NB4 (cell line): ENCODE measurements at places on chromosomes 13 and 19.

GRCh38 chr19:10911579-10912363 is 16.7 kb downstream of the YIPF2 start:
- no peak for DNase-seq

GRCh38 chr13:35219021-35219420 is 257.5 kb downstream of the MAB21L1 start:
- no peak for DNase-seq

- no peak for DNase-seq
Measured at GRCh38 chr13:53501387-53501786, 472.8 kb downstream of the OLFM4 start.

GRCh38 chr13:31972453-31972852 is 59.1 kb upstream of the FRY start:
- no peak for DNase-seq

DNA sequence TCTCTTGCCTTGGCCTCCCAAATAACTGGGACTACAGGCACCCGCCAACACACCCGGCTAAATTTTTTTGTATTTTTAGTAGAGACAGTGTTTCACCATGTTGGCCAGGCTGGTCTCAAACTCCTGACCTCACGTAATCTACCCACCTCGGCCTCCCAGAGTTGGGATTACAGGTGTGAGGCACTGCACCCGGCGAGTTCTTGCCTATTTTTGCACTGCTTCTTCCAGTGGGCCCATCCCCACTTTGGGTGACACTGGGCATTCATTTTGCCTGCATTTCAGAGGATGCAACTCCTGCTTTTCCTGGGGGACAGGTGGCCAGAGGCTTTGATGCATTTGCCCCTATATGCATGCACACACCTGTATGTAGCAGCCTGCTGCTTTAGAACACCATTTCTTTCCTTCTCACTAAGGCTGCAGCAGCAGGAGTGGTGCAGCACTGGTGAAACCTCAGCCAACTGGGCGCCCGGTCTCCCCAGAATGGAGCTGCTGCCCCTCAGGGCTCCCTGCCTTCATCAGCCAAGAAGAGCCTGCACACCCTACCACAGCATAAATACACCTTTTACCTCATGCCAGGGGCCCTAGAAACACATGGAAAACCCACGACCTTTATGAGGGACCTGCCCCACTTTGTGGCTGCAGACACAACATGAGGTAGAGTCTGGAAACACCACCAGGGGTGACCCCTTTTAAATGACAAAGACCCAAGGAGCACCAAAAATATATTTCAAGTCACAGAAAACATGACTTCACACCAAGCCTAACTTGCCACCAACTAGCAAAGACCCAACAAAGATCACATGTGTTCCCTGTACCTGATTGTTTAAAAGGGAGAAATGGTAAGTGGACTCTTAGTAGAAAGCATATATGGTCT is 36.8 kb upstream of the POP4 start:
- no peak for DNase-seq

- DNase-seq, result peak; percentile 37
Measured at GRCh38 chr13:29162638-29163235, 342.6 kb downstream of the MTUS2 start.

DNA sequence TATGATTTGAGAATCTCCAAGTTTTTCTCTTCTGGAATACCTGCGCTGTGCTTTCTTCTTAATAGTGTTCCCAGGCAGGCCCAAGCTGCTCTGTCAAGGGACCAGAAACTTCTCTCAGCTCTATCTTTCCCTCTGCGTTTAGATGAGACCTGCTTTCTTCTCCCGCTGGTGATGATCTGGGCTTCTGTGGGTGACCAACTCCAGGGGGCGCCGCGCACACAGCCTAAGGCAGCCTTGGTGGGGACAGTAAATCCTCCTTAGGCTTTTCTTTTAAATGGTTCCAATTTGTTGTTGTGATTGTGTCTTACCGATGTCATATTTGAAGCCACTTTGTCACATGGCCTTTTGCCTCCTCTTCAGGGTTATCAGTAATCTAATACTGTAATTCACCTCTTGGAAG is 439.4 kb upstream of the KLF12 start:
- DNase-seq, result peak; percentile 25

- no peak for DNase-seq
Measured at GRCh38 chr19:38561658-38562057, 56.1 kb downstream of the MAP4K1 start.

DNA sequence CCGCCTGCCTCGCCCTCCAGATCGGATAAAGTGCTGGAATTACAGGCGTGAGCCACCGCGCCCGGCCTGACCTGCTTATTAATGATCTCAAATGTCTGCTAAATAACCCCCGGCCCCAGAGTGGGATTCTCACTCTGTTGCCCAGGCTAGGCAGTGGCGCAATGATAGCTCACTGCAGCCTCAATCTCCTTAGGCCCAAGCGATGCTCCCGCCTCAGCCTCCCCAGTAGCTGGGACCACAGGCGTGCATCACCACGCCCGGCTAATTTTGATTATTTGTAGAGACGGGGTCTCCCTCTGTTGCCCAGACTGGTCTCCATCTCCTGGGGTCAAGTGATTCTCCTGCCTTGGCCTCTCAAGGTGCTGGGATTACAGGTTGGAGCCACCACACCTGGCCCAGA is 626 bp upstream of the ATP5F1D start:
- no peak for DNase-seq

GRCh38 chr19:50329146-50329925 is at the start of gene KCNC3:
Gene KCNC3, minus strand, starts transcription at chr19:50329377. Its CDS starts 295 bp downstream, at chr19:50329082.
- peak; percentile 21 for DNase-seq

DNA sequence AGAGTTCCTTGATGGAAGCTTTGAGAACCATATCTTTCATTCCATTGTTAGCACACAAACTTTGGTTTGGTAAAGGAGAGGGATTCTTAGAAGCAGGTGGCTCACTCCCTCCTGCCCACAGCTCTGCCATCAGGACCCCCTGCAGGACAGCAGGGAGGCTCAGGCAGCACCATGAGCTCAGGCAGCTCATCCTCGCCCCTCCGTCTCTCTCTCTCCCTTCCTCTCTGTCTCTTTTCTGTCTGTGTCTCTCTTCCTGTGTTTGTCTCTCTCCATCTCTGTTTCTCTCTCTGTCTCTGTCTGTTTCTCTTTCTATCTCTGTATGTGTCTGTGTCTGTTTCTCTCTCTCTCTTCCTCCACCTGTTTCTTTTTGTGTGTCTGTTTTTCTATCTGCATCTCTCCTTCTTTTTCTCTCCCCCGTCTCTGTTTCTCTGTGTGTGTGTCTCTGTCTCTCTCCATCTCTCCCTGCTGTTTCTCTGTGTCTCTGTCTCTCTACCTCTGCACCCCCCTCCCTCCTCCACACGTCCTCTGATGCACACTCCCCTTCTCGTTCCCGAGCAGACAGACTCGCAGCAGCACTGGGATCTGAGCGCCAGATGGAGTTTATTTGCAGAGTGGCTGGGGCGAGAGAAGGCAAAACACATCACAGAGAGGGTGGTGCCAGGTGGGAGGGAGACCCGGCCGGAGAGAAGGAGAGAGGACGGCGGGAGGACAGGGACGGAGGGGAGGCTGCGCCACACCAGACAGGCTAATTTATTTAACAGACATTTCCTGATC is 8.7 kb downstream of the SBK2 start:
- no peak for DNase-seq
